ENCODE measurements at places on chromosomes 12 and 14. TPM values are rescaled to one million over a fixed set of nuclear protein-coding genes. Genes with fewer than 3 reads are reported as not detected.
A peak's percentile ranks its signal among the peaks of the same experiment; 100 is the strongest.

Gene PRIMA1
- total RNA-seq: 4.1 TPM

Gene SCNN1A
- total RNA-seq: 151 TPM

Gene SMCO2
- total RNA-seq: not detected

Gene TMPRSS12
- not detected for total RNA-seq

GRCh38 chr12:24244801-24245200 is 295.3 kb upstream of the SOX5 start:
- no peak for DNase-seq

- DNase-seq: no peak
Measured at GRCh38 chr14:61178226-61179060, 102.7 kb downstream of the TMEM30B start.

DNA sequence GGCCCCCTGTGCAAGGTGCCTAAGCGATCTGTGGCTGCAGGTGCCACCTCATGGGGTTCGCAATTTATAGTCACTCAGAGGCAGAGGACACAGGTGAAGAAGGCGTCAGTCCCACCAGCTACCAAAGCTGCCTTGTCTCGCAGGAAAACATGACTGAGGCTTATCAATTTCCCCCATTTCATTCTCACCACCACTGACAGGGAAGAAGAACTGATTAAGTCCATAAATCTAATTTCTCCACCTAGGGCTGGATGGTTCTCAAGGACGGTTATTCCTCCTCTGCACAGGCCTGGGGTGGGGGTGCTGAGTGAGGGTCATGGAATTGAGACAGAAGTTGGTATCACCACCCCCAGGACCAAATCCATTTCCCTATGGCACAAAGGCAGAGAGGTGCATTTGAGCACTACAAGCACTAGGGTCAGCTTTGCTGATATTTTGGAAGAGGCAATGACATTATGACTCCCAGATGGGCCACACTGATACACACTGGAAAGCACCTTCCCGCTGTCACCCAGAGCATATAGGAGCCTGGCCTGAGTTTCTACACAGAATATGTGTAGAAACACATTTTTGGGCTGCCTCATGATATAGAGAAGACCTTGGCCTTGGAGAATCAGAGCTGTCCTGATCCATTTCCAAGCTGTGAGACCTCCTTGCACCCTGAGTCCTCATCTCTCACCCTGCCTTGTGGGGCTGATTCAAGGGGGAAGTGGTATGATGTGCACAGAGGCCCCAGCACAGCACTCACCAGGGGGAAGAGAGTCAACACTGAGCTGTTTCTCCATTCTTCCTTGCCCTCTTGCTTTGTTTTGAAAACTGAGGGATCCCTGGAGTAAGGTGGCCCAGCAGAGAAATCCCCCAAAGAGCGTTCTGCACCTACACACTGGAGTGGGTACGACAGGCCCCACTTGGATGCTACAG is 59.4 kb downstream of the PITPNM2 start:
- no peak for DNase-seq

DNA sequence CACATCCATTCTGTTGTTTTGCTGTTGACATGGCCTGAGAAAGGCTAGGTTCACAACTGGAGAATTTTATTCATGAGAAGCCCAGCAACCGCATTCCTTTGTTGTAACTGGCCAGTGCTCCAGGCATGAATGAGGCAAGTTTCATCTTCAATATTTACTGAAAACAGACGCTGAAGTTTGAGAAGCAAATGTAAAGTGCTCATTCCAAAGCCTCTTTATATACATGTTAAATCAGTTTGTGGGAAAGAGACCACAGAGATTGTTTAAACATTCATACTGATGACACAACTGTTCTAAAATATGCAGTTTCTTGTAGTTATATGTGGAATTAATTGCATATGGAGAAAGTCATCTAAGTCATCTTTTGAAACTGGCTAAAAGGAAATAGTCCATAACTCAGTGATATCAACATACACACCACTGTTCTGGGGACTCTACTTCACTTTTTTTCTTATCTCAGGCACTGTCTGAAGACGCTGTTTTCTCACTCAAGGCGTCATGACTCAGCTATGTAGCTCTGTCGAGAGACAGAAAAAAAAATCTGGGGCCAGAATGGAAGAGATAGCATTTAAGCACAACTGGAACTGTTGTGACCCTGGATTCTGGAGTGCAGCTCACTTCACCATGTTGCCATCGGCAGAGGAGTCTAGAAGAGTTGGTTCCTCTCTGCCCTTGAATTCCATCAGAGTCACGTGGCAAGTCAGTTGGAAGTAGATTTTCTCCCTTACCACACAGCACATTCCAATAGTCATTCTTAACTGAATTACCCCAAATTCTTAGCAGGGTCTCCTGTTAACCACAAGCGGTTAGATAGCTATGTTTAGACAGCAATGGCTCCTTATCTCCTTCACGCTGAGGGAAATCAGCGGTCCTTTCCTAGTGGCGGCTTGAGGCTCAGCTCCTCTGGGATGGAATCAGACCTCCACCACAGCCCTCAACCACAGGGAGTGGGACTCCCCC is 258.4 kb upstream of the HMGA2 start:
- DNase-seq: no peak

DNA sequence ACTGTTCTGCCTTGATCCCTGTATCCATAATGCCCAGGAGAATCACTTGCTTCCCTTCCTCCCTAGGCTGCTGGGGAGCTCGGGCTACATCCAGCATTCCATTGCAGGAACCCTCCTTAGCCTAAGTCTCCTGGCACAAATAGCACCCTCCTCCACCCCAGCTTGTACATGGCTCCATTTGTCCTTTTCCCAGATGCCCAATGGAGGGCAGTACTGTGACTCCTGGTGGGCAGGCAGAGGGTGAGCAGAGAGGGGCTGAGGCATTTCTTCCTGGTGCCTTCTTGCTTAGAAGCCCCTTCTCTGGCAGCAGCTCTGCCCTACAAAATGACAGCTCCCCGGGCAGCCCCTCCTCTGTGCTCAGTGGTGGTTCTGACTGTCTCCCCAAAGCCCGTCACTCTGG is 86.5 kb downstream of the RBM19 start:
- no peak for DNase-seq

GRCh38 chr14:67933266-67933665 is 113.7 kb downstream of the RAD51B start:
- DNase-seq: no peak

- no peak for DNase-seq
Measured at GRCh38 chr14:99537399-99537798, 56.2 kb downstream of the CCNK start.

GRCh38 chr14:34165847-34166350 is 215.0 kb upstream of the EGLN3 start:
- no peak for DNase-seq

GRCh38 chr12:2453076-2453760 is 341.6 kb upstream of the FKBP4 start:
- no peak for DNase-seq

GRCh38 chr14:61803755-61804154 is 41.5 kb downstream of the SNAPC1 start:
- DNase-seq: no peak

GRCh38 chr12:57766464-57767304 is at the start of gene CYP27B1:
Gene CYP27B1, minus strand, starts transcription at chr12:57767078. Its CDS starts 37 bp downstream, at chr12:57767041.
- DNase-seq: no peak

DNA sequence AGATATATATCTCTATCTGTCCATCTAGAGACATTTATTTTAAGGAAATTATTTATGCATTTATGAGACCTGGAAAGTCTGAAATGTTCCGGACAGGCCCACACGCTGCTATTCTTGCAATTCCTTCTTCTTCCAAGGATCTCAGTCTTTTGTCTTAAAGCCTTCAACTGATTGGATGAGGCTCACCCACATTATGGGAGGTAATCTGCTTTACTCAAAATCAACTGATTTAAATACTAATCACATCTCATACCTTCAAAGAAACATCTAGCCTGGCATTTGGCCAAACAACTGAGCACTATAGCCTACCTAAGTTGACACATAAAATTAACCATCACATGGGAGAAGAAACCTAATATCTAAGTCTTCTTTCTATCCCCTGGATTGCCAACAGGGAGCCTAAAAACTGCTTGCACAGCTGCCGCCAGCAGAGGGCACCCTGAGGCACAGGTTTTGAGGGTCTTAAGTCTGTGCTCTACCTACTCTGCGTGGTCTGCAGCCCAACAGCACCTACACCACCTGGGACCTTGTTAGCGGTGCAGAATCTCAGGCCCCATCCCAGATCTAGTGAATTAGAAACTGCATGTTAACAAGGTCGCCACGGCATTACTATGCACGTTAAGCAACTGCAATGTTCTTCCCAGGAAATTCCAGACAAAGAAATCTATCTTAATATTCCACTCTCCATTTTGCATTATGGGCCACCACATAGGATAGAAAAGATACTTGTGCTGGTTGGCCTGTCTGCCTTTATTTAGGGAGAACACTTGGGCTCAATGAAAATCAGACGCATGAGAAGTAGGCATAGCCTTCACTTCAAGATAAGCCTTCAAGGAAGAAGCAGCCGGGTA is 249.7 kb downstream of the FOXG1 start:
- no peak for DNase-seq

- DNase-seq: no peak
Measured at GRCh38 chr12:108576660-108577234, 14.4 kb downstream of the ISCU start.

DNA sequence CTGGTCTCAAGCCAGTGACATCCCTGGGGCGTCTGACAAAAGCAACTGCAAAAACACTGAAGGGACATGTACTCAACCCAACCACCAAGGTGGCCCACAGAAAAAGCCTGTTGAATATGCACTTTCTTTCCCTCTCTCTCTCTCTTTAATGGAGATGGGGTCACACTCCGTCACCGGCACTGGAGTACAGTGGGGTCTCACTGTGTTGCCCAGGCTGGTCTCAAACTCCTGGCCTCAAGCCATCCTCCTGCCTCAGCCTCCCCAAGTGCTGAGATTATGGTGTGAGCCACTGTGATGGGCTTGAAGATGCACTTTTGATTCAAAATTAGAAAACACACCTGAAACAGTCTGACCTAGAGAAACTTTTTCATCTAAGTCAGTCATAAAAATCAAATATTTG is 7.2 kb upstream of the CD27 start:
- DNase-seq: peak; percentile 6

GRCh38 chr12:46366771-46367170 is 5.8 kb downstream of the SLC38A2 start:
- DNase-seq: no peak
